ENCODE measurements at places on chromosomes 7 and 10. TPM values are rescaled to one million over a fixed set of nuclear protein-coding genes. Genes with fewer than 3 reads are reported as not detected.

GRCh38 chr7:156827587-156828203 is 65.3 kb downstream of the LMBR1 start:
- DNase-seq = no peak

DNA sequence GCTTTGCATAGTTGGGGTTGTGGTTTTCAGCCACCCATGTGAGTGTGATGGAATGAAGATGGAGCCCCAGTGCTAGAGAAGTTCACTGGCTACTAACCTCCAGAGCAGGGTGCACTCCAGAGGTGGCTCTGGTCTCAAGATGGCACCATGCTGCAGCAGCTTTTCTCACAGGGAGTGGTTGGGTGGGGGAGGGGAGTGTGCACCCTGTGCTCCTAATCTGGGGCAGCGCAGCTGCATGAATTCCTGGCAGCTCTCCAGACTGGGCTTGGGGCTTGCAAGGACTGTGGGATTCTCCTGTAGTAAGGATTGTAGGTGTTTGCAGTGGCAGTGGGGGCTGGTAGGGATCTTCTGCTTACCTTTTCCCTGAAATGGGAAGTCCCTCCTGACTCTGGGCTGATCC is 23.7 kb downstream of the PHTF2 start:
- no peak for DNase-seq

- no peak for DNase-seq
These were observed 54.2 kb downstream of the FAM53B start for GRCh38 chr10:124689911-124690498.

DNA sequence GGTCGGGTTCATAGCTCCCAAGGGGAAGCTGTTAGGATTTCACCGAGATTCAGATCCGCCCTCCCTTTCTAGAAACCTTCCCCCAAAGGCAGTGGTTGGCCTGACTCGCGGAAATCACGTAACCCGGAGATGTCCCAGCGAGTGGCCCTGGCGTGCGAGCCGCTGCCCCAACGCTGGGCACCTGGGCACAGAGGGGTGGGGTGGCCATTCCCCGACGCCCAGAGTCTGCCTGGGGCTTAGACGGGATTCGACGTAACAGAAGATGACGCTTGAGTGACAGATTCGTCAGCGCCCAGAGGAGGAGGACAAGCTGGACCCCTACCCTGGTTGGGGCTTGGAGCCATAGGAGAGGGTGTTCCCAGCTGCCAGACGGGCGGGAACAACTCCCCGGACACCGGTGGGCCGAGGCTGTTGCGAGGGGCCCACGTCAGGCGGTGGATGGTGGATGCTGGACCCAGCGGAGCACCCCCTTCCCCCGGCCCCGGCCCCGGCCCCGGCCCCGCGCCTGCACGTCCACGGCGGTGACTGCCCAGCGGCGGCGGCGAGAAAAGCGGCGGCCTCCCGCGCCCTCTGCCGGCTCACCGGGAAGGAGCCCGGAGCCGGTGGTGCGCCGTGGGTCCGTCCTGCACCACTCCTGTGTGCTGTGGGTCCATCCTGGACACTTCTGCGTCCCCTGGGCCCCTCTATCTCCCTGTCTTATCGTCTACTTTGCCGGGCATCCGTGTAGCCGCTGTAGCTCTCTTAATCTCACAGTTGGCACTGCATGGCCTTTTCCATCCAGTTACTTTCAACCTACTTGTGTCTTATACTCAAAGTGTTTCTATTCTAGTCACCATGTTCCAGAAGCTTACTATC is 35.4 kb upstream of the KNDC1 start:
- DNase-seq = no peak

GRCh38 chr7:124449896-124450295 is 315.7 kb downstream of the GPR37 start:
- no peak for DNase-seq

TRPV5 gene
- polyA plus RNA-seq = 0.58 TPM
